ENCODE measurements at places on chromosomes 12 and 14.

GRCh38 chr14:68011406-68012028 lies 191.9 kb downstream of the RAD51B start:
- DNase-seq = peak; percentile 0

DNA sequence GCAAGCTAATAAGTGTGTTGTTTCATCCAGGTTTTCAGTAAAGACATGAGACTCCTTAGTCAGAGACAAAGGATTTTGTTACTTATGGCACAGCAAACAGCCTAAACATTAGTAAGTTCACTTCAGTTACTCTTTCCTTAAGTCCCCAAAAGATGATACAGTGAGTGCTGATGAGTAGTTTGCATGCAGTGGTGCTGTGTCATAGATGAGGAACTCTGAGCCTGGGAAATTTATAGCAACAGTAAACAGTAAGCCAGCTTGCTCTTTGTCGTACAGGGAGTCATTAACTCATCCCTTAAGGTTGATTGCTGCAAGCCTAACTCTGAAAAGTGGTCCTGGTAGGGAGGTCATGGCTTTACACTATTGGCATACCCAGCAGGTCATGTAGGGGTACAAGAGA lies 208.6 kb upstream of the OR4E1 start:
- no peak for DNase-seq

DNA sequence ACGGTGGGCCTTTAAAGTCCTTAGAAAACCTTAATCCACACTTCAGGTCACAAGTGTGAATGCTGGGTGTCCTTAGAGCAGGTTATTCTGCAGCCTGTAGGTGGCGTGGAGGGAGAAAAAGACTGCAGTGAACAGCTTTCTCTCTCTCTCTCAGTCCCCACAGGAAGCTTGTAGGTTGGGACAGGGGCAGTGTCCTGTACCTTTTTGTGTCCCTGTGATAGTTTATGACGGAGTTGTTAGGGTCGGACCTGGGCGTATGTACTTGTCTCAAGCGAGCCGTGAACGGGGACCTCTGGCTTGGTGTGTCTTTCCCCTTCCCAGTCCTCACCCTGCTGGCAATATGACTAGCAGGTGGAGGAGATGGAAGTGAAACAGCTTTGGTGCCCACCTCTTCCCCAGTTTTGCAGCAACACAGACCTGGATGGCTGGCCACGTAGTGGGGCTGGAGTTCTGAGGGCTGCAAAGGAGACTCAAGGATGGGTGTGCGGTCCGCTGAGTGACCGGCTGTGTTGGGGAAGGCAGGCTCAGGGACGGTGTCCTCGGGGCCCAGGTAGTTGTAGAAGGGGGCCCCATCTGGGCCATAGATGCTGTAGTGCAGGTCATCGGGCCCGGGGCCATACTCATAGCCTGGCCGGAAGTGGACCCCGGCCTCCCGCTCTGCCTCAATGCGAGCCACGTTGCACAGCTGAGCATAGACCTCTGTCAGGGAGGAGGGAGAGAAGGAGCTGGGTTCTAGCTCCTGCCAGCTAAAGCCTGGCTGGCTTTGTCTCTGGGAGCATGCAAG lies 8.9 kb downstream of the ISCA2 start:
- no peak for DNase-seq

- DNase-seq = peak; percentile 39
Observed at GRCh38 chr12:104138797-104139152, 765 bp upstream of the NFYB start.

DNA sequence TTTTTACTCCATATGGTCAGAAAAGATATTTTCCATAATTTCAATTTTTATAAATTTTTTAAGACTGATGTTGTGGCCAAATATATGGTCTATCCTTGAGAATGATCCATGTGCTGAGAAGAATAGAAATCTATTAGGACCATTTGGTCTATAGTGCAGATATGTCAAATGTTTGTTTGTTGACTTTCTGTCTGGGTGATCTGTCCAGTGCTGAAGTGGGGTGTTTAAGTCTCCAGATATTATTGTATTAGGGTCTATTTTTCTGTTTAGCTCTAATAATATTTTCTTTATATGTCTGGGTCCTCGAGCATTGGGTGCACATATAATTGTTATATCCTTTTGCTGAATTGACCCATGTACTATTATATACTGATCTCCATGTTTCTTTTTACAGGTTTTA lies 308.9 kb upstream of the LMO3 start:
- DNase-seq = no peak

- DNase-seq = no peak
Observed at GRCh38 chr12:66963901-66964300, 285.0 kb upstream of the GRIP1 start.
